Progenitor cell of endocrine pancreas (in vitro differentiated cells): ENCODE measurements at places on chromosomes 2 and 18.

- DNase-seq, result no peak
Measured at GRCh38 chr18:52617931-52618330, 277.9 kb downstream of the DCC start.

- no peak for DNase-seq
Measured at GRCh38 chr2:309148-309953, 21.5 kb upstream of the ALKAL2 start.

DNA sequence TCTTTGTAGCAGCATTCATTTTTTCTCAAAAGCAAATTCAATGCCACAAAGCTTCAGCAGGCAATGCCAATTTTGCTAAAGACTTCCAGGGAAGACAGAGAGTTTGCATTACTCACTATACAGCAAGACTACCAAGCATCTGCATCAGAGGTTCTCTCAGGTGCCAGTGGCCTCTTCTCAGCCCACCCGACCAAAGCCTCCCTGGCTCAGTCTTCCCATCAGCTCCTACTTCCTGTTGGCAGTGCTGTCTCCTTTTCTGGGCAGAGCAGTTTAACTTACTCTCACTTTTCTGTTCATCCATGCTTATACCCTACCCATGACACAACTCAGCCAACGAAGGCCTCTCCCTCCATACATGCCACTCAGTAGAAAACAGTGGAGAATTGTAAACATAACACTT, 157.1 kb downstream of the TRABD2A start:
- no peak for DNase-seq

DNA sequence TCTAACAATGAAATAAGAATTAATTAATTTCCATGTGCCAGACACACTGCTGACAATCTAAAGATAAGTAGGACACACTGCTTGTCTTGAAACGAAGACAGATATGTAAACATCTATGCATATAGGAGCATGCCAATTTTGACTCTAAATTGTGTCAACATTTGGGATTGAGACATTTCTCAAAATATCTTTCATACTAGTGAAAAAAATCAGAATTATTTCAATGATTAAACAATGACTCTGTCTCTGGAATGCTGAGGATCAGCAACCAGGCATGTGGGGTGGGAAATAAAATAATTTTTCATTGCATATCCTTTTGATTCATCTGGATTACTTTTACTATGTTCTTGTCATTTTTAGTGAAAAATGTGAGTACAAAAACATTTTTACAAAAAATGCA, 262.6 kb upstream of the SYT4 start:
- DNase-seq, result no peak

DNA sequence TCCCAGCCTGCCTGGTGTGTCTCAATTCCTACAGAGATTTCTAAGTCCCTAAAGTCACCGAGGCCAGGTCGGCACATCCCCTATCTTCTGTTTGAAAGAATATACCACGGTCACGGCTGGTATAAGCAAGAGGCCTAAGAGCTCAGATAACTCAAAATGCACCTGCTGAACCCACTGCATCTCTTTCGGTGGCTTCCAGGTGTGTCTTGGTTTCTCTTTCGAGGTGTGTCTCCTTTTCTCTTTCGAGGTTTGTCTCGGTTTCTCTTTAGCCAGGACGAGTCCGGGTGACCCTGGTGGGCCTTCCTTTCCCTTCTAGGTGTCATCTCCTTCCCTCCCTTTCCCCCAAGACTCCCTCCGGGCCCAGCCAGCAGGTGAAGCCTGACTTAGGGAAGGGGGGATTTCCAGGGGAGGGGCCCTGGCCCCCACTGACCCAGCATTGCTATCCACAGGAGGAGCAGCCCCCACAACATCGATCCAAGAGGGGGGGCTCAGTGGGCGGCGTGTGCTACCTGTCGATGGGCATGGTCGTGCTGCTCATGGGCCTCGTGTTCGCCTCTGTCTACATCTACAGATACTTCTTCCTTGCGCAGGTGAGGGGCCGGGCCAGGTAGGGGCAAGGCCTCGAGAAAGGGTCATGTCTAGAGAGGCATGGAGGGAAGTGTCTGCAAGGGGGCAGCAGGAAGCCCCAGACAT, 8.4 kb downstream of the ITM2C start:
- DNase-seq, result peak; percentile 5

DNA sequence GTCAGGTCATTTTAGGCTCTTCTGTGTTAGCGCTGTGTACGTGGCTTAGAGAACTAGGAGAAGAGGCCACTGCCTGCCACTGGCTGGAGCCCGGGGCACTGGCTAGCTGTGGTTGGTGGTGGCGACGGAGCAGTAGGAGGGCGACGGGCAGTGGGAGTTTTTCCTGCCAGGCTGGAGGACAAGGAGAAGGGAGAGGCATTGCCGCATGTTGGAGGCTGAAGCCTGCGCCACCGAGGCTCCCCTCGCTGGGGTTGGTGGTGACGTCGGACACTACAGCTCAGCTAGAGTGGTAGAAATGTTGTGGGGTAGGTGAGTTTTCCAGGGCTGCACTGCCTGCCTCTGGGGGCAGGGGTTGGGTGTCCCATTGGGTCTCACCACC, 41.7 kb upstream of the IMP4 start:
- DNase-seq, result no peak

GRCh38 chr2:181882246-181883020, 9.1 kb upstream of the ITPRID2 start:
- DNase-seq, result no peak

DNA sequence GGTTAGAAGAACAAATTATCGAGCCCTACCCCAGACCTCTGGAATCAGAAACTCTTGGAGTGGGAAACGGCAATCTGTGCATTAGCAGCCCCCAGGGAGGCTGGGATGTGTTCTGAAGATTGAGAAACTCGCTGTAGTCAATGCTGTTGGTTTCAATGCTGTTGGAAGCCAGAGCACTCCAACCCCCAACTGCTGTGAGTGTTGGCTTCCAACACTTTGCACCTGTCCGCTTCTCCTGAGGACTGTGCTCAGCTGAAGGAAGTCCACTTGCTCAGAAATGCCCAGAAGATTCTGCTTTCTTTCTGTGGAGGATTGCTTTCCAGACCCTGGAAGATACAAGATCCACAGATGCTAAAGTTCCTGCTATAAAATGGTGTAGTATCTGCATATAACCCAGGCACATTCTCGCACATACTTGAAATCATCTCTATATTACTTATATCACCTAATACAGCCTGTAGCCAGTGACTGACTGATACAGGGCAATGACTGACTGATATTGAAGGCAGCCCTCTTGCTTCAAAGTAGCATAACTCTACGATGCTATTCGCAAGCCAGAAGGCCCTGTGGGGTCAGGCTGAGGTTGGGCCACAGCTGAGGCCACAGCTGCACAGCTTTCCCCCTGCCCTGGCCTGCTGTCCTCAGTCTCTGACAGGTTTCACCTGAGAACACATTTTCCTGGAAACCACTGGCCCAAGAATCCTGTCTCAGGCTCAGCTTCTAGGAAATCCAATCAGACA, 757.7 kb upstream of the ID2 start:
- DNase-seq, result no peak

- DNase-seq, result no peak
Measured at GRCh38 chr18:3603421-3604234, 153.7 kb downstream of the TGIF1 start.

DNA sequence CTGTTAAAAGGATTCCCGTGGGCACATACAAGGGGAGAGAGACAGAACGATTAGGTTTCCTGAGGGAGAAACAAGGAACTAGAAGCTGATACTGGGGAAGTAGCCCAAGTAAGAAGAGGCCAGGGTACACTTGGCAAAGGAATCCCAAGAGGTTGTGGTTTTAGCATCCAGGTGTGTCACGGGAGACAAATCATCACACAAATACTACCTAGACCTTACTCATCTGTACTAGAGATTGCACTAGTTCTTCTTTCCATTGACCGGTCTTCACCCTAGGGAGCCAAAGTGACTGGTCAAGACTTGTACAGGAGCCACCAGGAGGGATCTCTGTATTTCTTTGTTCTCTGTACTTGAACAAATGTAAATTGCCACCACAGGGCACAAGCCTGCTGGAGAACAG, 14.2 kb upstream of the NR4A2 start:
- DNase-seq, result no peak

DNA sequence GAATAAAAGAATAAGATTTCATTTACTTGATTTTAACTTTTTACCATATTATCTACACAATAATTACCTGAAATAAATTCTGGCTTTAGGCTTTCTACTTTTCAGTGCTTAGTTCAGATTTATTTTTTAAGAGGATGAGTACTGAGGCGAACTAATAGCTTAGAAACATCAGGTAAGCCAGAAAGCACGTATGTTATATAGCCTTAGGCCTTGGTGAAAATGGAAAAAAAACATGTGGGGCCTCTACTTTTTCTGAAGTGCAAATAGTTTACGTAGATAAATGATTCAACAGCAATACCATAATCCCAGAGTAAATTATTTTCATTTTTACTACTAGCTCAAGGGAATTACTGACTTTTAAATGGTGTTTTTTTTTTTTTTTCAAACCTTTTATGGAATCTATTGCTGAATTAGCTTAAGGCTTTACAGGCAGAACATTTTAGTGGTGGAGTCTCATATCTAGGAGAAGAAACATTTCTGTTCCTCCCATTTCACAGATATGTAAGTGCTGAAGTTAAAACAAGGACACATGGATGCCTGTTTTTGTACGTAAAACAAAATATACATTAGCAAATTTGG, 6.2 kb downstream of the CPS1 start:
- DNase-seq, result no peak

- no peak for DNase-seq
Measured at GRCh38 chr18:933082-933481, 28.4 kb downstream of the ADCYAP1 start.

GRCh38 chr2:238163481-238164198, 4.9 kb downstream of the ERFE start:
- DNase-seq, result no peak
